ENCODE measurements at places on chromosomes 3 and 15.
A peak's percentile ranks its signal among the peaks of the same experiment; 100 is the strongest.

- no peak for DNase-seq
Measured at GRCh38 chr3:115494826-115495225, 128.5 kb upstream of the GAP43 start.

GRCh38 chr15:30895461-30896210 lies 8.1 kb upstream of the FAN1 start:
- no peak for DNase-seq

- no peak for DNase-seq
Measured at GRCh38 chr15:32688151-32688639, 29.6 kb upstream of the GREM1 start.

DNA sequence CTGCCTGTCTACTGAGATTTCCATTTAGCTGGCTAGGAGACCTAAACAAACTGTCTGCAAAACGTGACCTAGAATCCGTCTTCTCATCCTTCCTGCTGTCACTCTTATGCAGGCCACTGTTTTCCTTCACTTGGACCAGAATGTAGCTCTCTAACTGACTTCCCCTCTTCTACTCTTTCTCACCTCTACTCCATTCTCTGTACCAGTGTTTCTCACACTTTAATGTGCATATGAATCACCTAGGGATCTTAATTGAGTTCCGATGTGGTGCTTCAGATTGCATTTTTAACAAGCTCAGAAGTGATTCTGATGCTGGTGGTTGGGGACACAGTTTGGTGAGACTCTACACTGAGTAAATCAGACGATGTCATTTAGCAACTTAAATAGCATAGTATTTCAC lies 1.6 kb upstream of the GBE1 start:
- DNase-seq: no peak

DNA sequence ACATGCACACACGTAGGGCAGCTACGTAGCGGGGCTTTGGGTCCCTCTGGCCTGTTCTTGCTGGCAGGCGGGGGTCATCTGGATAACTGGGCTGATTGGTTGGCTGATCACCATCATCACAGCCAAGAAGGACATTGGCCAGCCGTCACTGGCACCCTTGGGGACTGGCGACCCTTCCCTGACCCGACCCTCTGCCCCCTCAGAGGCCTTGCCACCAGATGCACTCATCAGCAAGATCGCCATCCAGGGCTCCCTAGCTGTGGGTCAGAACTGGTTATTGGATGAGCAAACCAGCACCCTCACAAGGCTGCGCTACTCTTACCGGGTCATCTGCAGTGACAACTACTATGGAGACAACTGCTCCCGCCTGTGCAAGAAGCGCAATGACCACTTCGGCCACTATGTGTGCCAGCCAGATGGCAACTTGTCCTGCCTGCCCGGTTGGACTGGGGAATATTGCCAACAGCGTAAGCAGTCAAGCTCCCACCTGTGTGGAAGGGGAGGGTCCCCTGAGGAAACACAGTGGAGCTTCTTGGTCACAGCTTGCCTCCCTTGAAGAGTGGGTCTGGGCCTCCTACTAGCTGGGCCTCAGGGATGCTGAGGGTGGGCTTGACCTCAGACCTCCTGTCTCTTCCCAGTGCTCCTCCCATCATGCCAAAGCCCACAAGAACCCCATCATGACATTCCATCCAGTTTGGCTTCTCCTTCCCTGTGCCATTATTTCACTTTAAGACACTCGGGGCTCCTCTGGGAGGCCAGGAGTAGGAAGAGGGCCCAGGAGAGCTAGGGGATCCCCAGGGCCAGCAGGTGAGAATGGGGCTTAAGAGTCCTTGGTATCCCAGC lies 2.4 kb downstream of the DLL4 start:
- DNase-seq: no peak

- DNase-seq: peak; percentile 92
Measured at GRCh38 chr3:116005404-116005803, 382.1 kb downstream of the GAP43 start.

- peak; percentile 84 for DNase-seq
Measured at GRCh38 chr3:58434990-58435389, 1.4 kb upstream of the PDHB start.

DNA sequence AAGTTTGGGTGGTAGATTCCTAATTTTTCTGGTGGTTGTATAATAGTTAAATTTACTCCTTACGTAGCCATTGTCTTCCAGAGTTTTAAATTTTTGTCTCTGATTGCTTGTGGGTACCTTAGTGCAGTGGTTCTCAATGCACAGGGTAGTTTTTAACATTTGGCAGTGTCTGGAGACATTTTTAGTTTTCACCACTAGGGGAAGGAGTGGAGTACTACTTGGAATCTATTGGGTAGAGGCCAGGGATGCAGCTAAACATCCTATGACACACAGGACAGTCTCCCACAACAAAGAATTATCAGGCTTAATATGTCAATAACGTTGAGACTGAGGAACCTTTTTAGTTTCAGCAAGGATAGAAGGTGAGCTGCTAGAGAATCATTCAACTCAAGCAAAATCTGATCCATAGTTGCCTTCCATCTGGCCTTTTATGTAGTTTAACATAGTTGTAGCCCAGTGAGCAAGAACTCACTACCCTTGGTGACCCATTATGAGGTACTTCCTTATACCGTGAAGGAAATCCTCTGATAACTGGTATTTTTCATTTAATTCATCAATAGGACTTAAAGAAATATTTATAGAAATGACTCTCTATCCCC lies 8.6 kb upstream of the STX19 start:
- peak; percentile 56 for DNase-seq

DNA sequence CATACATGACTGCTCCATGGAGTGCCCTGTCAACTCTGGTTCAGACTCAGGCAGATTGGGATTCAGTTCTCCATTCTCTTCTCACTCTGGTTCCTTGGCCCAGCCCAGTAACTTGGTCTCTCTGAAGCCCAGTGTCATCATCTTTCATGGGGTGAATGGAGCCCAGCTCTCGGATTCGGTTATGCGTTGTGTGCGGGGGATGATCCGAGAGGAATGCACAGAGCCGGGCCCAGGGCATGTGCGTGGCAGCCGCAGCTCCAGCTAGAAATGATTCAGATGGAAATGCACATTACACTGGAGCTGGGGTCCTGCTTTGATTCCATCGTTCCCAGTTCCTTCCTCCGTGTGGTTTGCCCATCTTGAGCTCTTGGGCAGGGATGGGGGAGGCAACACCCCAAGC lies 189.4 kb downstream of the FEZF2 start:
- no peak for DNase-seq
